Stimulated activated CD4-positive, alpha-beta T cell treated with anti-CD3 and anti-CD28 coated beads, Interleukin-1b, Interleukin-23, amount 100 ng/mL, for 1 hour (primary cell): ENCODE measurements at places on chromosomes 16 and 17.

- DNase-seq: no peak
Observed at GRCh38 chr17:79337053-79337452, 262.4 kb downstream of the ENGASE start.

- DNase-seq: no peak
Observed at GRCh38 chr16:11880007-11880406, 28.7 kb upstream of the RSL1D1 start.

DNA sequence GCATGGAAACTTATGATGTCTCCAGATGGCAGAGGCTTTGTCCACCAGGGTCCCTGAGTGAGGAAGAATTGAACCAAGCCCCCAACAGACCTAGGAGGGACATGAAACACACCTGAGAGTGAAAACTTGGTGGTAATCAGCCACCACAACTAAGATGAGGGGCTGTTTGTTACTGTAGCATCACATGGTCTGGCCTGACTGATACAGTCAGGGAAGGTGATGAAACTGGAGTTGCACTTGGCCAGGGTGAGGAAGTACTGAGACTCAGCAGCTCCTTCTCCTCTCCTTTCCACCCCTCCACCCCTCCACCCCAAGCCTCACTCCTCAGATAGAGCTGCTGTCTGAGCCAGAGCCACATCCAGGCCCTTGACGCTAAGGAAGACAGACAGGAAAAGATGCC is 37.2 kb downstream of the C16orf82 start:
- no peak for DNase-seq

GRCh38 chr17:49217651-49218413 is 7.3 kb downstream of the ABI3 start:
- no peak for DNase-seq

DNA sequence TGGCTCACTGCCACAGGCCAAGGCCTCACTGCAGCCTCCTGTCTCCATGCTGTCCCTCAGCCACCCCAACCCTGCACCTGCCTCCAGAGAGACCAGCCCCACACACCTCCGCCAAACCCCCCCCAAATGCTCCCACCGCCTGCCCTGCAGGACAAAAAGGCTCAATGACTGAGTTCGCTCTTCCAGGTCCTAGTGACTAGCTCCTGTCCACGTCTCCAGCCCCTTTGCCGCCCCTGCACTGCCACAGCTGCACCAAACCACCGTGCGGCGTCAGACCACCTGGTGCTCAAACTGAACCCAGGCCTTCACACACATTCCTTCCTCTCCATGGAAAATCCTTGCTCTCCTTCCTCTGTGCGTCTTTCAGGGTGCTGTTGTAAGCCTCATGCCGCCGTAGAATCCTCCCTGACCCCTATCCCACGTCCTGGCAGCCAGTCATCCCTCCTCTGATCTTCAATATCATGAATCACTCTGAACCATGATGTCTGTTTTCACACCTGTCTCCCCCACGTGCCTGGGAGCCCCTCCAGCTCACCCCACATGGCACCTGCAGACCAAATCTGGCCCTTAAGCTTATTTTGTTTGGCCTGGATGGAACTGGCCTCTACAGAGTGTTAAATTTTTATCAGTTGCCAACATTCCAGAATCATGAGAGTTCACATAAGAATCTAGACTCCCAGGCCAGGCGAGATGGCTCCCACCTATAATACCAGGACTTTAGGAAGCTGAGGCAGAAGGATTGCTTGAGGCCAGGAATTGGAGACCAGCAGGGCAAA is 4.3 kb upstream of the GSG1L start:
- no peak for DNase-seq

GRCh38 chr16:88303890-88304819 is 78.6 kb upstream of the ZNF469 start:
- no peak for DNase-seq

DNA sequence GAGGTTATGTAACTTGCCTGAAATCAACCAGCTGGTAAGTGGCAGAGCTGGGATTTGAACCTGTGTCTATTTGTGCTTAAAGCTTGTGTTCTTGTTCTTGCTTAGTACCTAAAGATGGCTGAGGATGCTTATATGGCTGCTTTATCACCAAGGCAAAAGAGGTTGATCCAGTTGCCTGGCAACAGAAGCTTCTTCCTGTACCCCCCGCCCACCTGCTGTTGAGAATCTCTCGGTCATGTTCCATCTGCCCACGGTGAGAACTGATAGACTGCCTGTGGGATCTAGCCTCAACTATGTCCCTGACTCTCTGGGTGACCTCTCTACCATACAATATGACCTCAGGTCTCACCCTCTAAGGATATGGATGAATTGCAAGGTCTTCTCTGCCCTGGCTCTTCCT is 60.7 kb downstream of the ABCC6 start:
- no peak for DNase-seq

DNA sequence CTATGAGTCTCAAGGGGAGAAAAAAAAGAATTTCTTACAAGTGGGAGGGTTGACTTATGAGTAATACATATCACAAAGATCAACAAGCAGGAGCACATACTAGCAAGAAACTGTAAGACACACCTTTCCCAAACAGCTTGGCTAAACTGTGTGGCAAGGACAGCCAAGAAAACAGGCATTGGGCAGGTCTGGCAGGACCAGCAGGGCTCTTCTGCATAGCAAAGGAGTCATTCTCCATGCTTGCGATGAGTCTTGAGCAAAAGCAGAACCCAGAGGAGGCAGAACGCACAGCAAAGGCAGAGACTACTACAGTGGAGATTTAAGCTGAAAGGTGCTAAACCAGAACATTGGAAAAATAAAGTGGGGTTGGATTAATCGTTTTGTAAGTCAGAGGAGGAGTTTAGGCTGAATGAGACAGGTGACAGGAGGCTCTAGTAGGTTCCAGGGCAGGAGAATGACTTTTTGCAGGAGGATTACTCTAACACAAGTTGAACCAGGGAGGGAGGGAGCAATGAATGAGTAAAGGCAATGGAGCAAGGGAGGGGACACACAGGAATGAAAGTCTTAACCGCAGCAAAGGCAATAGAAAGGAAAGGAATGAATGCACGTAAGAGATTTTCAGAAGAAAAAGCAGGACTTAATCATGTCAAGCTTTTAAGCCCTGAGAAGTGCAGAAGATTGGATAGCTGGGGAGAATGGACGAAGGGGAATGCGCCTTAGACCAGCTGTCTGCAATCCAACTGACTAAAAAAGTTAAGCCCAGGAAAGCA is 2.7 kb downstream of the N4BP1 start:
- no peak for DNase-seq

GRCh38 chr16:15484662-15485061 is 50.3 kb downstream of the BMERB1 start:
- no peak for DNase-seq

DNA sequence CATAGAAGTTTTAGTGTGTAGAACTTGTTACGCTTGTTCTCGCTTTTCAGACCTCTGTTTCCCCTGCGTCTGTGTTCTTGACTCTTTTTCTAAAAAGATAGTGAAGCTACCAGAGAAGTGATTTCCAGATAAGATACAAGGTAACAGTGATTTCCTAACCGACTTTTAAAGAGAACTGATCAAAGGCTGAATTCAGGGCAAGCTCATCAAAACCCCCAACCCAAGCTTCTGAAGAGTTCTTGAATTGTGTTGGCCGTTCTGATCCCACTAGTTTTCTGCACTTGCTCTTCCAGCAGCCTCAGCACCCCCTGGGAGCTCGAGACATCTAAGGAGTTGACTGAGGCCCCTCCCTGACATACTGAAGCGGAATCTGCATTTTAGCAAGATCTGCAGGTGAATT is 12.7 kb upstream of the NSMCE1 start:
- no peak for DNase-seq

DNA sequence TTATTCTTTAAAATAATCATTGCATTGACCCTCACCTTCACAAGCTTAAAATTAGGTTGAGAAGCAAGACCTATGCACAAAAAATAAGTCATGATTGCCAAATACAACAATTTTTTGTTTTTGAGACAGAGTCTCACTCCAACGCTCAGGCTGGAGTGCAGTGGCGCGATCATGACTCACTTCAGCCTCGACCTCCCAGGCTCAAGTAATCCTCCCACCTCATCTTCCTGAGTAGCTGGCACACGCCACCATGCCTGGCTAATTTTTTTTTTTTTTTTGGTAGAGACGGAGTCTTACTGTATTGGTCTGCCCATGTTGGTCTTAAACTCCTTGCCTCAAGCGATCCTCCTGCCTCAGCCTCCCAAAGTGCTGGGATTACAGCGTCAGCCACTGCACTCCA is 24.2 kb downstream of the ZNF652 start:
- DNase-seq: no peak

DNA sequence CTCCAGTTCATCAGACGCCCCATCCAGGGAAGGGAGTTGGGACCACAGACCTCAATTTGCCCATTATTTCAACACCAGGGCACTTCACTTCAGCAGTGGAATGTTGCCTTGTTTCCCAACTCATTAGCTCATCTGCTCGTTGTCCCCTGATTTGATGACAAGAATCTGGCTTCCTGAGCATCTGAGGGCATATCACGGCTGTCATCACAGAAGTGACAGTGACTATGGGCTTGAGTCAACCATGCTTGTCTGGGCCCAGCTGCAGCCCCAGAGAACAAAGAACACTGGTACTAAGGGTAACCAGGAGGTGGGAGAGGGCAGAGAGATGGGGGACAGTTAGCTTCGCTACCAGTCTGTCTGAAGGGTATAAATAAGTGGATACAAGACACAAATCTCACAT is 266.0 kb upstream of the SDK2 start:
- no peak for DNase-seq

GRCh38 chr16:59840169-59840568 is 1106.1 kb upstream of the GOT2 start:
- no peak for DNase-seq

- DNase-seq: no peak
Observed at GRCh38 chr17:1202291-1202690, 22.5 kb upstream of the ABR start.
